ENCODE measurements at places on chromosomes 6 and 20.
A peak's percentile ranks its signal among the peaks of the same experiment; 100 is the strongest.

GRCh38 chr6:44064089-44064947 is 62.9 kb downstream of the MRPL14 start:
- DNase-seq, result peak; percentile 36

- no peak for DNase-seq
These were observed 54.8 kb downstream of the NFATC2 start for GRCh38 chr20:51487565-51488268.

GRCh38 chr6:124197148-124197547 is 393.5 kb downstream of the NKAIN2 start:
- DNase-seq, result no peak

DNA sequence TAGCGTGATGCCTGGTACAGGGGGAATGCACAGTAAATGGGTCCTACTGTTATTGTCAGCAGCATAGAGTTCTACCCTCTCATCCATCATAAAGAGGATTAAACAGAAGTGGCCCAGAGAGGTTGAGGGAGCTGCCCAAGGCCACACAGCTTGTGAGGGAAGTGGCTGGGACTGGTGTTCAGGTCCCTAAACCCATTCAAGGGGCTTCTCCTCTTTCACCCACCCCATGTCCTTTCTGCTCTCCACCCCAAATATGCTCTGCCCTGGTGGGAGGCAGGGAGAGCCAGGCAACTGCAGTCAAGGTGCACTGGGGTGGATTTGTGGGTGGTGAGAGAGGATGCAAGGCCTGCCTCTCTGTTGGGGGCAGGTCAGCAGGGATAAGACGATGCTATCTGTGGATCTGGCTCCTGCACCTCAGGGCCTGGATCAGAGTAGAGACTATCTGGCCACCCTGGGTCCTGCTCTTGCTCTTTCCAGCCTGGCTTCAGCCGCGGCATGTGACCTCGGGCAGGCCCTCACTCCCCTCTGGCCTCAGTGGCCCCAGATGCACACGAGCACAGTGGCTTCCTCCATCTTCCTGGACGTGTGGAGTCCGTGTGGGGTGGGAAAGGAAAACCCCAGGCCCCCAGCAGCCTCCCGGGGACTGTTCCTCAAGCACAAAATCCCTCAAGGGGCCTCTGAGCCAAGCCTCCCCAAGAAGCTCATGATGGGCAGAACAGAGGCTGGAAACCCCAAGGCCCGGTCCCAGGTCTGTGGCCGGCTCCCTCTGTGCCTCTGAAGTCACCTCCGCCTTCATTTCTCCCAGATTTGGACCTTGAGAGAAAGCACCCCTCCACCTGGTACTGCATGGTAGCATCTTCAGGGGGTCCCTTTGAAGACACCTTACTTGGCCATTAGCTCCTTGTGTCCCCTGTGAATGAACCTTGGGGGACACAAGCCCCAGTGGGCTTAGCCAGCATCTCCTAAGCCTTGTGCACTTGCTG is 3.4 kb upstream of the BPIFB6 start:
- DNase-seq, result no peak

DNA sequence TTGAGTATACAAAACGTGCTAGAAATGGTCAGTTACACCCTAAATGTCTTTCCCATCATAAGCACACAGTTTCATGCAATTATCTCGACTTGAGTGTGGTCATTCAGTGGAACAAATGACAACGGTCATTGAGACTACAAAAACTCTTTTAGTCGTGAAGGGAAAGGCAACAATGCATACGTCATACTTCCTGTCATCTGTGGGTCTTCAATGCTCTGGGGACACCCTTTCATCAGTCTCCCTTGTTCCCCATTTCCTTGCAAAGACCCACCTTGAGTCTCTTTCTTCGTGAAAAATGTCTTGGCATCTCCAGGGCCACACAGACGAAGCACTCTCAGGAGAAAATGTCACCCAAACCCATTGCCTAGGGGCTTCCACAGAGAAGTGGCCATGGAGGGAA is 238.5 kb downstream of the GMPR start:
- no peak for DNase-seq

GRCh38 chr6:551405-551804 is 105.5 kb downstream of the HUS1B start:
- peak; percentile 63 for DNase-seq

- DNase-seq, result no peak
These were observed 94.6 kb upstream of the INSM1 start for GRCh38 chr20:20273286-20273685.

GRCh38 chr6:76221525-76221924 is 149.1 kb upstream of the IMPG1 start:
- DNase-seq, result no peak

- no peak for DNase-seq
These were observed 106.5 kb upstream of the LOC128125822 start for GRCh38 chr6:63465750-63466149.

- no peak for DNase-seq
These were observed 30.8 kb downstream of the FBXO5 start for GRCh38 chr6:152952045-152952444.

DNA sequence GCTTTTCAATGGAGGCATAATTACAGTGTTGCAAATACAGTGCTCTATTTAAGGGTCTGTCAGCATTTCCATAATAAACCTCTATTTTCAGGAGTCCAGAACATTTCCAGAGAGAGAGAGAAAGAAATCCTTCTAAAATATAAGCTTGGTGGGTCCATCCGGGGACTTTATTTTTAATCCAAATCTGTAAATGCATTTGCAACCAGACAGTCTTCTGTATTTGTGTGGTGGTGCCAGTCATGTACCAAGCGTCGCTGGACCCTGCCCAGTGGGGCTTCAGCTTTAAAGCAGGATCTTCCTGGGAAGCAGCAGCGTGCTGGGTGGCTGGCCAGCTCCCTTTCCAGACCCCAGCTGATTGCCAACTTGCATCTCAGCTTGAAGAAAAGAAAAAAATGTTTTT is 256.5 kb upstream of the SUPT3H start:
- DNase-seq, result no peak

GRCh38 chr6:113597231-113597583 is 259.9 kb upstream of the MARCKS start:
- no peak for DNase-seq

- DNase-seq, result no peak
These were observed 169.9 kb downstream of the BCAS1 start for GRCh38 chr20:53900380-53900999.

- DNase-seq, result no peak
These were observed 26.3 kb upstream of the ZNF318 start for GRCh38 chr6:43395776-43396175.

GRCh38 chr20:59903621-59904020 is 29.8 kb downstream of the SYCP2 start:
- DNase-seq, result no peak

- DNase-seq, result no peak
These were observed 34.9 kb downstream of the SHLD1 start for GRCh38 chr20:5785146-5785545.

DNA sequence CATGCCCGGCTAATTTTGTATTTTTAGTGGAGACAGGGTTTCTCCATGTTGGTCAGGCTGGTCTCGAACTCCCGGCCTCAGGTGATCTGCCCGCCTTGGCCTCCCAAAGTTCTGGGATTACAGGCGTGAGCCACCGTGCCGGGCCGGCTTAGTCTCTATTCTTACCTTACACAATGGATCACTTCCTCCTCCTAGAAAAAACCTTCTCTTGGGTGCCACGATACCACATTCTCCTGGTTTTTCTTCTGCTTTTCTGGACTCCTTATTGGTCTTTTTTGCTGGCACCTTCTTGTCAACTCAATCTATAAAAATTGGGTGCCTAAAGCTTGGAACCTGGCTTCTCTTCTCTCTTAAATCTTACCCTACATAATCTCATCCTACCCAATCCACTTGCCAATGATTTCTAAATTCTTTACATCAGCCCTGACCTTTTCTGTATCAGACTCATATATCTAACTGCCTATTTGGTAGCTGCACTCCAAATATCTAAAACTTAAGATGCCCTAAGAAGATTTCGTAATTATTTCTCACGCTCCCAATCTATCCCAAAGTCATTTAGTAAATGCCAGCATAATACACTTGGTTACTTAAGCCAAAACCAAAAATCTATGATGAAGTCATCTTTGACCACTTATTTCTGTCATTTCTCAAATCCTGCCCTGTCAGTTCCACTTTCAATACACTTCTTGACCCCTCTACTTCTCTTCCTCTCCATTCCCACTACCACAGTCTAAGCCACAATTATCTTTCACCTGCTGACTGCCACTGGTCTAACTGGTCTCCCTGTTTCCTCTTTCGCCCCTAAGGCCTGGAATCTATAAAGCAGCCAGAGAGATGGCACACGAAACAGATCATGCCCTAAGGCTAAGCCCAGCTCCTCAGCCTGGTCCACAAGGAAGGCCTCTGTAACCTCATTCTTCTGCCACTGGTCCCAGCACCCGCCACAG is 43.2 kb downstream of the ELMO2 start:
- DNase-seq, result no peak

DNA sequence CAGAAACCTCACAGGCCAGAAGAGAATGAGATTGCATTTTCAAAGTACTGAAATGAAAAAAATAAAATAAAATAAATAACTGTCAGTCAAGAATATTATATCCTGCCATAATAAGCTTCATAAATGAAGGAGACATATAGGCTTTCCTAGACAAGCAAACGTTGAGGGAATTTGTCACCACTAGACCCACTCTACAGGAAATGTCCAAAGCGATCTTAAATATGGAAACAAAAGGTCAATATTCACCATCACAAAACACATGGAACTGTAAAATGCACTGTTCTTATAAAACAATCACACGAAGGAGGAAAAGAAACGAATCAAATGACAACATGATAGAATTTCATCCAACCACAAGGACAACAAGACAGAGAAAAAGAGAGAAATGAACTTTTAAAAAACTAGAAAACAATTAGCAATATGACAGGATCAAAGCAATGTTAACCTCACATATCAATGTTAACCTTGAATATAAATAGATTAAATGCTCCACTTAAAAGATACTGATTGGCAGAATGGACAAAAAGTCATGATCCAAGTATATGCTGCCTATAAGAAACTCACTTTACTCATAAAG is 218.7 kb upstream of the TAB2 start:
- no peak for DNase-seq

DNA sequence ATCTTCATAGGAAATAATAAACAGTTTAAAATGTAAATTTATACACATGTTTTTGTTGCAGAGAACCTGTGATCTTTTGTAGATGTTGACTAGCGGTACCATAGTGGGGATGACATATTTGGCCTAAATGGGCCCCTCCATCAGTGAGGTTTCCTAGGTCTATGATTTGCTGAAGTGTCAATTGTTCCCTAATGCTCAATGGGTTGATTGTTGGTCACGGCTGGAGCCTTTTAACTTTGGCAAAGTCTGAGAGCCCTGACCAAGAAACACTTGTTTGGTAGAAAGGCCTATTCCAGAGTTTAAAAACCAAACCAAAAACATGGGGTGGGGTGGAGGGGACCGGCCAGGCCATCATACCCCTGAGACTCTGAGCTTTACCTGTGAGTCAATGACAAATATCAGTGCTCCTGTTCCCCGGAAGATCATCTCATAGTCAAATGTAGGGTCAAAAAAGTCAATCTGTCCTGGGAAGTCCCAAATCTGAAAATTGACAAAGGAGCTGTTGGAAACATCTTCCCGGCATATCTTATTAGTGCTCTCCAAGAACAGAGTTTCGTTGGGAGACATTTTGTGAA is 25.1 kb downstream of the RRAGD start:
- no peak for DNase-seq

GRCh38 chr6:56572788-56573471 is 69.8 kb downstream of the DST start:
- no peak for DNase-seq

DNA sequence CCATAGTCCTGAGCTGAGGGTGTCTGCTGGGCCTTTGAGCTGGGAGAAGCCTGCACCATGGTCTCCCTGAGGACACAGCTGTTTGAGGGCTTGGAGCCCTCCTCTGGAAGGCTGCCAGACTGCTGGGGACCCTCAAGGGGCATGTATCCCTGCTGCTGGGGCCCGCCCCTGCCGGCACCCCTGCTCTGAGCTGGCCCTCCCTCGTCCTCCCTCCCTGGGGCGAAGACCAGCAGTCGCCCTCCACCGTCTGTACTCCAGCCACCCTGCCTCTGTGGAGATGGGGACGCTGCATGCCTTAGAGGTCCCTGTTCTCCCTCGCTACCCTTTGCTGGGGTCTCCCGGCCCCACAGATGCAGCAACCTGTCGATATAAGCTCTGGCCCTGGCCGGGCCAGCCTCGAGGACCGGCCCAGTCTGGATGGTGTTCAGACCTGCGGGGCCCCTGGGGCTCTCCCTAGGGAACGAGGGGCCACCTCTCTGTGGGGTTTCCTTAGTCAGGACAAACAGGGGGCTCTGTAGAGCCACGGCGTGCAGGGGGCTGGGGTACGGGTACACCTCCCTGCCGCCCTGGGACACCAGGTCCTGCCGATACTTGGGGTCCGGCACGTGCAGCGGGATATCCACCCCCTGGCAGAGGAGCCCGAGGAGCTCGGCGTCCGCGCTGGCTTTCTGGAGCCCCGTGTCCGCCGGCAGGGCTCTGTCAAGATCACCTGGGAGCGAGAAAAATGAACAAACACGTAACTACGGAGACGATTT is 11.0 kb downstream of the DACT2 start:
- DNase-seq, result no peak

DNA sequence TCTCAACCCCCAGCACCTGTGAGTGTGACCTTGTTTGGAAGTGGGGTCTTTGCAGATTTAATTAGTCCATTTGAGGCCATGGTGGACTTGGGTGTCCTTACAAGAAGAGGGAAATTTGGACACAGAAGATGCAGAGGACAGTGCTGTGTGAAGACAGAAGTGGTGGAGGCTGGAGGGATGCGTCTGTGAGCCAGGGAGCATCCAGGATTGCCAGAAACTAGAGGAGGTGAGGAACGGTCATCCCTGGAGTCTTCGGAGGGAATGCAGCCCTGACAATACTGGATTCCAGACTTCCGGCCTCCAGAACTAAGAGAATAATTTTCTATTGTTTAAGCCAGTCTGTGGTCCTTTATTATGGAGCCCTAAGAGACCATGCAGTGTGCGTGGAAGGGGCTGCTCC is 22.9 kb upstream of the NPBWR2 start:
- no peak for DNase-seq

Measured in activated CD4-positive, alpha-beta T cell treated with anti-CD3 and anti-CD28 coated beads for 48 hours (primary cell).